ENCODE measurements at places on chromosomes 2 and 18. TPM values are rescaled to one million over a fixed set of nuclear protein-coding genes. Genes with fewer than 3 reads are reported as not detected.

The PFN4 gene
- polyA plus RNA-seq: 0.42 TPM

The MEMO1 gene
- polyA plus RNA-seq: 78.6 TPM

The MC4R gene
- polyA plus RNA-seq: not detected

The GALNT13 gene
- polyA plus RNA-seq: not detected

The POTEC gene
- not detected for polyA plus RNA-seq

DNA sequence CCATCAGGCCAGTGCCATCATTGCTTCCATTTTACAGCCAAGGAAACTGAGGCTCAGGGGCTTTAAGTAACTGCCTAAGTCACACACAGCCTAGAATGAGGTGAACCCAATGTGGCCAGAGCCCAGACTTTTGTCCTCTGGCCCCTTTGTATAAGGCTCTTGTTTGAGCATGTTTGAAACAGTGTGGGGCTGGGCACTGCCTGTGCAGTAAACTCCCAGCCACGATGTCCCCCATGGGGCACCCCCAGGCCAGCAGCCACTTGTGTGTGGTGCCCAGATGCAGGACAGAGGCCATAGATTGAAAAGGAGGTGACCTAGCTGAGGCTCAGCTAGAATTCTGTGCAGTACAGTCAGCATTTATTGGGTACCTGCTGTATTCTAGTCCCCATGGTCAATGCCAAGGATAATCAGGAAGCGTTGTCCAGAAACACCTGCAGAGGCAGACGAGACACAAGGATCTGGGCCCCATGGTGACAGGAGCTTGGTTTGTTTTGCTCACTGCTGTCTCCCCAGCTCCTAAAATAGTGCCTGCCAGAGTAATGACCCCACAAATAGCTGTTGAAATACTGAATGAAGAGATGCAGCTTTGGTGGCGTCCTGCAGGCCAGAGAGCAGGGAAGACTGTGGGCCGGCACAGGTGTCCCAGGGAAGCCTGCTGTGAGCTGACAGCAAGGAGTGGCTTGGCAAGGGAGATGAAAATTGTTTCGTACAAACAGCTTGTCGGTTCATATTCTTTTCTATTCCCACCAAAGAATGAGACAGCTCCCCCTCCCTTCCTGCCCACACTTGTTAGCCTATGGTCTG is 160.7 kb downstream of the LDLRAD4 start:
- no peak for DNase-seq

DNA sequence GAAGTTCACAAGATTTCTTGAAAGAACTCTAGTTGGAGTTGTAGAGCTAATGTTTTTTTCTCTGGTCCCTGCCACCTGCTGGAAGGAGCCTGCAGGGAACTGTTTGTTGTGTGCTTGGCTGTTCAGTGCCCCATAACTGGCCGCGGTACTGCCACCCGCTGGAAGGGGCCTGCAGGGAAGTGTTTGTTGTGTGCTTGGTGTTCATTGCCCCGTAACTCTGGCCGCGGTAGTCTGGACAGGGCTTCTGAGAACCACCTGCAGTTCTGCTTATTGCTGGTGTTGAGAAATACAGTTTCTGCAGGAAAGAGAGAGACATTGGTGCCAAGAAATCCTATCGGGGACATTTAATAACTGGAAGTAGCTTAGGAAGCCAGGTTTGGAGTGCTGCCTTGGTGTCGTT is 58.1 kb downstream of the AGAP1 start:
- DNase-seq: peak; percentile 36

DNA sequence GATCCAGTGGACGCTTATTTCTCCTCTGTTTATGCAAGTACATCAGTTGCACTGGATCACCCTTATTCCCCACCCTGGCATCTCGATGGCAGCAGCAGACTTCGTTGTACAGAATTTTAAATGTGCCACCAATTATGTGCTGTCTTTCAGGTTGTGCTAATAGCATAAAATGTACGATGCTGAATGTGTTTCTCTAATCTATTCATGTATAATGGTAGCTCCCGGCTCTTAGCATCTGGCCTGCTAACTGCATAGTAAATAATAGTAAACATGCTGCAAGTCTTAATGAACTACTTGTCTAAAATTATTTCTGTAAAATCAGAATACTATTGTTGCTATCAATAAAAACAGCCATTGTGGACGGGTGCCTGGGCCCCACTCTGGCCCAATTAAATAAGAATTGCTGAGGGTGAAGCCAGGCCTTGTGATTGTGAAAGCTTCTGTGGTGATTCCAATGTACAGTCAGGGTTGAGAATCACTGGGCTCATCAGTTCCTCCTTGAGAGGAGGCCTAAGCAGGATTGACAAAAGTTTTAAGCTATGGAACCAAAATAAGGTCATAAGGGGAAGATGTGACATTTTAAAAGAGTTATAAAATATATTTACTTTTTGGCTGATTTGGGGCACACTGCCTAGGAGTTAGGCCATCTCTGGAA is 14.4 kb upstream of the MYO3B start:
- no peak for DNase-seq

All from mammary epithelial cell (primary cell).